Right cardiac atrium (tissue), 5 donors: ENCODE measurements at places on chromosomes 11 and 22. TPM values are rescaled to one million over a fixed set of nuclear protein-coding genes. Genes with fewer than 3 reads are reported as not detected.

EIF1AD gene
- 21.4 TPM for total RNA-seq

MS4A8 gene
- total RNA-seq = not detected

DCUN1D5 gene
- 21.7 TPM for total RNA-seq

GRAP2 gene
- total RNA-seq = 2.0 TPM

BEST1 gene
- 3.4 TPM for total RNA-seq

DEUP1 gene
- total RNA-seq = not detected

TSPAN32 gene
- total RNA-seq = 14.2 TPM

HPX gene
- total RNA-seq = 0.45 TPM

DDTL gene
- total RNA-seq = not detected

APOA1 gene
- total RNA-seq = 13.4 TPM

CLTCL1 gene
- total RNA-seq = 26.7 TPM

NDUFS8 gene
- 433 TPM for total RNA-seq

MIOX gene
- total RNA-seq = not detected

OR52E8 gene
- total RNA-seq = not detected
